Mesothelial cell of epicardium (in vitro differentiated cells): ENCODE measurements at places on chromosomes 12 and 14.

GRCh38 chr12:27787559-27787958 is 7.5 kb upstream of the MANSC4 start:
- DNase-seq = no peak

GRCh38 chr12:124040291-124040690 is 67.3 kb downstream of the ZNF664 start:
- no peak for DNase-seq

- no peak for DNase-seq
Measured at GRCh38 chr12:69066492-69067373, 133.8 kb upstream of the CPM start.

GRCh38 chr12:109764776-109765445 is 51.3 kb downstream of the FAM222A start:
- no peak for DNase-seq

DNA sequence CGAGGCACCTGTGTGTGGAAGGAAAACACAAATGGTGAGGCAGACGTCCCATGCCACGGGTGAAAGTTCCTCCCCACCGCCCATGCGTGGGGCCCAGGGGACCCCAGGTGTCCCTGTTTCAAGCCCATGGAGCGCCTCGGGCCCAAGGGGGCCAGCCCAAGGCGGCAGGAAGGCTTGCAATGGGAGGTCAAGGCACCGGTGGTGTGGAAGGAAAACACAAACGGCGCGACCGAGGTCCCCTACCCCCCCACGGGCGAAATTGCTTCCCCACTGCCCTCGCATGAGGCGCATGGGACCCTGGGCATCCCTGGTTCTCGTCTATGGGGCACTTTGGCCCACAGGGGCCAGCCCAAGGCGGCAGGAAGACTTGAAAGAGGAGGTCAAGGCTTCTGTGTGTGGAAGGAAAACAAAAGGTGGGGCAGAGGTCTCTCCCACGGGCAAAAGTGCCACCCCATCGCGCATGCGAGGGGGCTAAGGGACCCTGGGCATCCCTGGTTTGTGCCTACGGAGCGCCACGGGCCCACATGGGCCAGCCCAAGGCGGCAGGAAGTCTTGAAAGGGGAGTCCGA is 379.4 kb downstream of the ALG10 start:
- peak; percentile 19 for DNase-seq
